ENCODE measurements at places on chromosomes 1 and 21. TPM values are rescaled to one million over a fixed set of nuclear protein-coding genes. Genes with fewer than 3 reads are reported as not detected.
A peak's percentile ranks its signal among the peaks of the same experiment; 100 is the strongest.

Gene CBS
- polyA plus RNA-seq, result 6.0 TPM

Gene KISS1
- not detected for polyA plus RNA-seq

Gene GJC2
- polyA plus RNA-seq, result 0.61 TPM

Gene HPCAL4
- 0.69 TPM for polyA plus RNA-seq

Gene A3GALT2
- not detected for polyA plus RNA-seq

Gene BACE2
- polyA plus RNA-seq, result 21.9 TPM

Gene SRP9
- polyA plus RNA-seq, result 147 TPM

Gene RUNX3
- polyA plus RNA-seq, result 0.35 TPM

Gene C8B
- polyA plus RNA-seq, result not detected

- no peak overlapping the region for H3K27ac ChIP-seq
- peaks cover 9% of the 10 kb centered on the region for H3K27me3 ChIP-seq
- no peak for DNase-seq
Observed at GRCh38 chr1:93749487-93749886, 67.8 kb upstream of the BCAR3 start.

DNA sequence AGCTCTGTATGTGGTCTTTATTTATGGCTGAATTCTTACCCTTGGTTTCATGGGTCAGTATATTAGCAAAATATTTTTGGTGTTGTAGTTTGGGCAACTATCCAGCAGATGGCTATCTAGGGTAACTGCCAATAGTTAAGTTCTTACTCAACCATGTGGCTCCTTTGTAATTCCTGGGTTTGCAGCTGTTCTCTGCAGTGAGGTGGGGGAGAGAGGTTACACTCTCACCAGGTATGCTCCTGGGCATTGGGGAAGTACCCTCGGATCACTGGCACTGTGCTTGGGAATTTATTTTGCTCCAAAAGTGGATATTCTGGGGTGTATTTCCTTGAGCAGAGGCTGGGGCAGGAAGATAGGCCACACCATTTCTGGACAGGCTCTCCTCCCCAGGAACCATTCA is 436.7 kb upstream of the TMPRSS15 start:
- no peaks in the 10 kb centered on the region for H3K27me3 ChIP-seq
- no peak overlapping the region for H3K4me3 ChIP-seq
- H3K36me3 ChIP-seq, result no peaks in the 10 kb centered on the region
- no peak overlapping the region for H3K27ac ChIP-seq
- no peaks in the 10 kb centered on the region for H3K4me1 ChIP-seq

DNA sequence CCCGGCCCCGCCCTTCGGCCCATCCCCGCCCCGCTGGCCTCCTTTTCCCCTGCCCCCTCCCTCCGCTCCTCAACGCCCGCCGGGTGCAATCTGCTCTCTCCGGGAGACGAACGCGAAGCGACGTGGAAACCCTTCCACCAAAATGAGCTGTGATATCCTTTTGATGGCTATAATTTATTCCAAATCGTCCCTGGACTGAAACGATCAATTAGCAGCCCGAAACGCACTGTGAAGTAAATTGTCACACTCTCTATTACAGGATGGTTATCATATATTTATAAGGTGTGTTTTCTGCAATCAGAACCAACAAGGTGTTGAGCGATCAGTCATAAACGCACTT is 134.6 kb upstream of the BARHL2 start:
- H3K36me3 ChIP-seq, result no peaks in the 10 kb centered on the region
- H3K27me3 ChIP-seq, result no peaks in the 10 kb centered on the region
- H3K4me1 ChIP-seq, result no peaks in the 10 kb centered on the region
- DNase-seq, result no peak
- peak overlapping the region; percentile 57 for H3K4me3 ChIP-seq

DNA sequence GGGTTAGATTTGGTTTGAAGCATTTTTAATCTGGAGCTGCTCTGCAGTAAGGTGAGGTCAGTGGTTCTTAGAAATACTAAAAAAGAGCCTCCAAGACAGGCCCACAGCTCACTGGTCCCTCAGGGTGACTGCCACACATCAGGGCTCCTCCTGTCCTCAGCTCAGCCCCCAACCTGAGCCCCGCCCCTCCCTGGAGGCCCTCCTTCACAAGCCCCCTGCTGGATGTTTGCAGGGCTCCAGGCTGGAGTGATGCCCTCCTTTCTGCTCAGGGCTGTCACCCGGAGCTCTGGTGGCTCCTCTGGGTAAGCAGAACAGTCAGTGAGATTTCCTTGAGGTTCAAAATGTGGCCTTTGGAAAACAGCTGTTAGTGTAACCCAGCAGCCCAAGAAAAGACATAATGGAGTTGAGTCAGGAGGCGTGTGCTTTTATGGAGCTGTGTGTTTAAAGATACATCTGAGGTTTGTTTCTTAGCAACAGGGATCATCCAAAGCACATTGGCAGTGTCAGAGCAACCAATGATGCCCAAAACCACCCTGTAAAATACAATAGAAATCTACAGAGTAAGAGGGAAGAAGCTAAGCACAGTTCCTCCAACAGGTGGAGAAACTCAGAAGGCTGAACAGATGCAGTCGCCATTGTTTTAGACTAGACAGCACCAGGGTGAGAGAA is 21.4 kb downstream of the STUM start:
- no peak overlapping the region for H3K4me3 ChIP-seq
- no peaks in the 10 kb centered on the region for H3K36me3 ChIP-seq
- DNase-seq, result no peak
- peaks cover 9% of the 10 kb centered on the region for H3K4me1 ChIP-seq
- H3K27me3 ChIP-seq, result no peaks in the 10 kb centered on the region

- H3K4me3 ChIP-seq, result no peak within 1 kb of the TSS
- no peaks in the 10 kb centered on the region for H3K27me3 ChIP-seq
- H3K4me1 ChIP-seq, result no peaks in the 10 kb centered on the region
- no peak within 1 kb of the TSS for H3K27ac ChIP-seq
- no peaks in the 10 kb centered on the region for H3K36me3 ChIP-seq
- no peak for DNase-seq
Observed at GRCh38 chr1:54640863-54641836, at the start of gene MROH7. TSS of gene MROH7 (plus strand) at chr1:54641786. CDS start at chr1:54652927, 11,141 bp downstream.

DNA sequence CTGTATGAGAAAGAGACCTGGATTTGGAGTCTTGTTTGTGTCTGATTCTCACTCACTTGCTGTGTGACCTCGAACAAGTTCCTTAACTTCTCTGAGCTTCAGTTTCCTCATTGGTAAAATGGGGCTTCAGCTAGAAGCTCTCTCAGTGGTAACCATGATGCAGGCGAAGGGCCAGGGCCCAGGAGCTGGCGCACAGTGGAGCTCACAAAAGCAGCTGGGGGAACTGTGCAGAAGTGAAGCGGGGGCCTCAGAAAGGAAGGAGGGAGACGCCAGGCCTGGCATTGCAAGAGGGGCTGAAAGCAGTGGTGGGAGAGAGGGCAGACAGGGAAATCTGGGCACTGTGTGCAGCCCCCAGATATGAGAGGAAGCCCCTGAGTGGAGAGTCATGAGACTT is 88.9 kb upstream of the RUNX3 start:
- no peak overlapping the region for H3K27ac ChIP-seq
- DNase-seq, result no peak
- H3K4me1 ChIP-seq, result peaks cover 8% of the 10 kb centered on the region
- no peaks in the 10 kb centered on the region for H3K36me3 ChIP-seq

DNA sequence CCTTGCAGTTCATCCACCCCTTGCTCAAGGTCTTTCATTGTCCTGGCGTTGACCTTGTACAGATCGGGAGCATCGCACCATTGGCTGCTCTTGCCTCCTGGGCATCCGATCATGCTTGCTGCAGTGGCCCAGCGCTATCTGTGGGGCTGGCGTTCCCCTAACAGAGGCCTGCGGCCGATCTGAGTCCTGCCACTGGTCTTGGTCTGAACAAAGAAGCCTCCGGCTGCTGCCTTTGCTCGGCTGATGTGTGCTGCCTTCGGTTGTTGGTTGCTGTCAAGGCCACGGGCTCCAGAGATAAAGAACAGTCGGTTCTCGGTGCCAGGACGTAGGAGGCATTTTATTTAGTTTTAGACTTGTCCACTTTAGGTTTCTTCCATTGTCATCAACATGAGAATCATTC is 39.0 kb downstream of the PCNT start:
- no peaks in the 10 kb centered on the region for H3K4me1 ChIP-seq
- H3K36me3 ChIP-seq, result peaks cover 81% of the 10 kb centered on the region
- no peak for DNase-seq
- H3K27ac ChIP-seq, result no peak overlapping the region
- H3K27me3 ChIP-seq, result no peaks in the 10 kb centered on the region

DNA sequence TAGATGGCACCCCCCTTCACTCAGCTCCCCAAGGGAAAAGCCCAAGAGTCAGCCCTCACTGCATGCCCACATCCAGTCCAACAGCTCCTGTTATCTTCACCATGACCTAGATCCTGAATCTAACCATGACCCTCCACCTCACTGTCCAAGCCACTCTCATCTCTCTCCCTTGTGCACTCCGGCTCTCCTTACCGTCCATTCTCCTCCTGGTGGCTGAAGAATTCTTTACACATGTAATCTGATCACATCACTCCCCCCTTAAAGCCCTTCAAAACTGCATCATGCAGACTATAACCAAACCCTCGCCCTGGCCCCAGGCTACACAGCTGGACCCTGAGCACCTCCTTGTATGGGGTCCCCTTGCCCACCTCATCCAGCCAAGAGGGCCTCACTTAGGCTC is 14.0 kb upstream of the PAQR7 start:
- no peaks in the 10 kb centered on the region for H3K36me3 ChIP-seq
- H3K4me3 ChIP-seq, result no peak overlapping the region
- no peak for DNase-seq
- H3K27me3 ChIP-seq, result no peaks in the 10 kb centered on the region
- no peaks in the 10 kb centered on the region for H3K4me1 ChIP-seq

DNA sequence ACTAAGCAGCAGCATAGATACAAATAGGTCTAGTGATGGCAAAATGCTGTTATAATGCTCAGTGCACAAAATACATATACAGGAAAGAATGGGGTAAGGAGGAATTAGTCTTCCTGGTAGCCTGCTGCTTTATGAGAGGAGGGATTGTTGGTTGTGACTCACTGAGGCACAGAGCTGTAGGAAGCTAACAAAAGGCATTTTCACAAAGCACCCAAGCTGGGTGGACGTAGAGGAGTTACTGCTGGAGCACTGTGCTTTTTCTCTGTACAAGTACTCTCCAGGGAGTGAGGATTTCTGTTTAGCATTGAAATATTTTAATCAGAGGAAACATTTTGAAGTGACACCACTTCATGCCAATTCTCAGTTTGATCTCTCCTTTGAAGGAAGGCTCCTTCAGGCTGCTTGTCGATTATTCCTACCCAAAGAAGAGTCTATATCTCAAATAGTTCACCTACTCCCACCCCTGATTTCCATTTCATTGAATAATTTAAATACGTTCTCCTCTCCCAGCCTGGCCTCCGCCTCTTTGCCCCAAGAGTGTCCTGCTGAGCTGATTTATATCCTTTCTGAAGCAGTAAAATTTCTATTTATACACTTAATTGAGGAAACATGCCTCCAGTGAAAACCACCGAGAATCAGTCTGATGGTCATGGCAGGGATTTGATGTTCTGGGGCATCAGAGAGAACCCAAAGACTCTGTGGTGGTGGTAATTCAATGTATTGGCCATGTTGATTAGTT is 271.9 kb downstream of the HHAT start:
- H3K36me3 ChIP-seq, result no peaks in the 10 kb centered on the region
- no peak overlapping the region for H3K27ac ChIP-seq
- H3K4me3 ChIP-seq, result no peak overlapping the region
- no peaks in the 10 kb centered on the region for H3K27me3 ChIP-seq

DNA sequence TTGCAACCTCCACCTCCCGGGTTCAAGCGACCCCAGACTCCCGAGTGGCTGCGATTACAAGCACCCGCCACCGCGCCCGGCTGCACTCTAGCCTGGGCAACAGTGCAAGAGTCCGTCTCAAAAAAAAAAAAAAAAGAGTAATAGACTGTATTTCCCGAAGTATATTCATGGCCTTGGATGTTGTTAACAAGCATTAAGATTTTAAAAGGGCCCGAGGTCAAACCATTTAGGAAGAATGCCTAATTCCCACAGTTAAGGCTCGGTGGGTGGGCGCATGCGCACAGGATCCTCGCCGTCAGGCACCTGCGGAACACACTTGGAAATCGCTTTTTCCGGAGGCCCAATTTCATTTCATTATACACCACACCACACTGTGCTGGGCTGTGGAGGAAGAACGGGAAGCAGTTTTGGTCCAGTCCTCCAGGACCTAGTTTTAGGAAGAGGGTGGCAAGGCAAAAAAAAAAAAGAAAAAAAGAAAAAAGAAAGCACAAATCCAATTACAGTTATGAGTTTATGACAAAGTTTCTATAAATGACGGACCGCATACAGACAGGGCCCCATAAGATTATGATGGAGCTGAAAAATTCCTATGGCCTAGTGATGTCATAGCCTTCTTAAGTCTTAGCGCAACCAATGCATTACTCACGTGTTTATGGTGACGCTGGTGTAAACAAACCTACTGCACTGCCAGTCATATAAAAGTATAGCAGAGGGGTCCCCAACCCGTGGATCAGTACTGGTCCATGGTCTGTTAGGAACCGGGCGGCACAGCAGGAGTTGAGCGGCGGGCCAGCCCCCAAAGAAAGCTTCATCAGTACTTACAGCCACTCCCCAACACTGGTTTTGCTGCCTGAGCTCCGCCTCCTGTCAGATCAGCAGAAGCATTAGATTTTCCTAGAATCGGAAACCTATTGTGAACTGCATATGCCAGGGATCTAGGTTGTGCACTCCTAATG is 38.2 kb downstream of the H3-3A start:
- H3K36me3 ChIP-seq, result no peaks in the 10 kb centered on the region
- no peaks in the 10 kb centered on the region for H3K27me3 ChIP-seq
- no peak overlapping the region for H3K27ac ChIP-seq
- DNase-seq, result peak; percentile 45

- no peaks in the 10 kb centered on the region for H3K36me3 ChIP-seq
- H3K4me3 ChIP-seq, result peak overlapping the region; percentile 83
- peak overlapping the region; percentile 98 for H3K27ac ChIP-seq
- peaks cover 44% of the 10 kb centered on the region for H3K27me3 ChIP-seq
- DNase-seq, result peak; percentile 45
Observed at GRCh38 chr1:212606395-212607205, 2.0 kb upstream of the ATF3 start.

DNA sequence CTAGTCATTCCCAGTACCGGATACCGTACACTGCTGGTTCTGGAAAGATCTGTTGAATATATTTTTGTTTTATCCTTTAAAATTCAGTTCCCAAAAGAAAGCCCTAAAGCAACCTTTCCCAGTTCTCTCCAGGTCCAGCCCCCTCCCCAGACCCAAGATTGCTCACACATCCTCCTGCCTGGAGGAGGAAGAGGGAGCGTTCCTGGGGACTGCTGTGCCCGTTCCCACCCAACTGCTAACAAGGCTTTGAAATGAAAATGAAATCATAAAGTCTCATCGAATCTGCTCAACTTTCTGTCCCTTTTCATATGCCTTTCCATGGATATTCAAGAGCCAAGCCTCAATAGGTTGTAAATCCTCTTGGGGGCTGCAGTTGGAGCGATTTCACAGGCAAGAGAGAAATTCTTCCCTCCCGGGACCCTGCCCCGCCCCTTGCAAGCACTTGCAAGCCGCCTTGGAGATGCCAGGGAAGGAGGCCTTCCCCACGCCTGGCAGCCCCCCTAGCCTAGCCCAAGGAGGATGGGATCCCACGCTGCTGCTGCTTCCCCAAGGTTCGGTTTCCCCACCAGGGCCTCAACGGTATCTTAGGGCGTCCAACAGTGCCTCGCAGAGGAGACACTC is 113.2 kb upstream of the CACHD1 start:
- no peaks in the 10 kb centered on the region for H3K36me3 ChIP-seq
- H3K4me1 ChIP-seq, result no peaks in the 10 kb centered on the region
- no peak for DNase-seq
- H3K27ac ChIP-seq, result no peak overlapping the region
- H3K27me3 ChIP-seq, result no peaks in the 10 kb centered on the region
